ENCODE measurements at places on chromosomes 3 and 15. TPM values are rescaled to one million over a fixed set of nuclear protein-coding genes. Genes with fewer than 3 reads are reported as not detected.

- DNase-seq = no peak
Measured at GRCh38 chr3:182364323-182364722, 429.0 kb upstream of the ATP11B start.

DNA sequence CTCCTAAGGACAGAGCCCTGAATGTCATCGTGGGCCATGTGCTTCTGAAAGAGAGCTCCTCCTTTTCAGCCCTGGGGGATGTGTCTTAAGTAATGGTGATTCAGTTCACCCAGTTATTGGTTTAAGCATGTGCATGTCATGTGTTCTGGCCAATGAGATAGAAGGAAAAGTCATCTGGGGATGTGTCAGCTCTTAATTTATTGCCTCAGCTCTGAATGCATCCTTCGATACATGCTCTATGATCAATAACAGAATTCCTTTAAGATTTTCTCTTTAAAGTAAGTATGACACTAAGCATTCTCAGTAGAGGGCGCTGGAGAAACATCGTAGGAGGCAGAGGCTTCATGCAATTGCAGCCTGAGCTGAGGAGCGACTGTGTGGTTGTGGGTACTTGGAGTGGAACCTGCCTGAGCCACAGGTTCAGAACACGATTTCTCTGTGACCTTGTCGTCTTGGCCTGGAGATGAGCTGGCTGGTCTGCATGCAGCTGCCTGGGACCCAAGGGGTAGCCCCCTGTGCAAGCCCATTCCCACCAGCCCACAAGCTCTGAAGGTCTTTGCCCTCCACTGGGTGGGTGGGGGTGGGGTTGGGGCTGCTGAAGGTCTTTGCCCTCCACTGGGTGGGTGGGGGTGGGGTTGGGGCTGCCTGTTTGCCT lies 69.5 kb downstream of the C3orf38 start:
- peak; percentile 69 for DNase-seq

- peak; percentile 85 for DNase-seq
Measured at GRCh38 chr15:46636206-46636605, 1001.4 kb downstream of the SQOR start.

GRCh38 chr3:34005886-34006285 lies 207.5 kb downstream of the PDCD6IP start:
- DNase-seq = no peak

GRCh38 chr3:122921791-122922651 lies 105.5 kb downstream of the SEMA5B start:
- DNase-seq = no peak

CP gene
- 21.7 TPM for total RNA-seq

PCNP gene
- total RNA-seq = 141 TPM

UROC1 gene
- 0.48 TPM for total RNA-seq

Measured in umbilical cord (tissue), 2 donors.